ENCODE measurements at places on chromosomes 1 and 21. TPM values are rescaled to one million over a fixed set of nuclear protein-coding genes. Genes with fewer than 3 reads are reported as not detected.

Gene INSRR
- 0.45 TPM for total RNA-seq

Gene FCRL1
- not detected for total RNA-seq

Gene EDN2
- total RNA-seq = 4.1 TPM

Gene CRTC2
- total RNA-seq = 47.1 TPM

Gene CSF3R
- 2.8 TPM for total RNA-seq

Gene LCE2C
- total RNA-seq = not detected

Gene BCL2L15
- total RNA-seq = 0.27 TPM

DNA sequence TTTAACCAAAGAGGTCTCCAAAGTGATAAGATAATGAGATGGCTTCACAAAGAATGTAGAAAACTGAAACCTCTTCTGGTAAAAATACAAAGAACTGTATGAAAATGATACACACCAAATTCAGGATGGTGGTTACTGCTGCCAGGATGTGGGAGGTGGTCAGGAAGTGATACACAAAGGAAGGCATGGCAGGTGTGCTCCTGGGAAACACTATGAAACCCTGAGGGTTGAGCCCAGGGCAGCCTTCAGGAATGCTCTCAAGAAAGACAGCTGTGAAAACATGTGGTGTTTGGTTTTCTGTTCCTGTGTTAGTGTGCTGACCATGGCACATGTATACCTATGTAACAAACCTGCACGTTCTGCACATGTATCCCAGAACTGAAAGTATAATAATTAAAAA lies 109.3 kb downstream of the NTNG1 start:
- H3K27ac ChIP-seq = no peak overlapping the region
- no peak for DNase-seq
- no peaks in the 10 kb centered on the region for H3K27me3 ChIP-seq
- H3K4me1 ChIP-seq = peaks cover 22% of the 10 kb centered on the region
- no peak overlapping the region for H3K4me3 ChIP-seq

DNA sequence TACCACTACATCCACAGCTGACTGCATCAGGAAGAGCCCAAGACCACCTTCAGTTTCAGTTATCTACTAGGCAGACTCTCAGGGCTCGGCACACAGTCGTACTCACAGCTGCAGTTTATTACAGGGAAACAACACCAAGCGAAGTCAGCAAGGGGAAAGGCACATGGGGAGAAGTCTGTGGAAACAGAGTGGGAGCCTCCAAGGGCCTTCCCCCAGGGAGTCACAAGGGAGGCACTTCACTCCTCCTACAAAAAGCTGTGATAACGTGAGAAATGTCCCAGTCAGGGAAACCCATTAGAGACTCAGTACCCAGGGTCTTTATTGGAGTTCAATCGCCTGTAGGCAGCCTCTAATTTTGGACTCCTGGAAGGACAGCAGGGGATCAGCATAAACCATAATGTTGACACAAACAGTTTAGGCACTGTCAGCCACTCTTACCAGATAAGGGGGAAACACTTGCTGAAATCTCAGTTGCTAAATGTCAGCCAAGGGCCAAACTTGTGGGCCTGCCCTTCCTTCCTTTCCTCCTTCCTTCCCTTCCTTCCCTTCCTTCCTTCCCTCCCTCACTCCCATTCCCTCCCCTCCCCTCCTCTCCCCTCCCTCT lies 444.0 kb downstream of the SMYD3 start:
- no peaks in the 10 kb centered on the region for H3K27me3 ChIP-seq
- no peaks in the 10 kb centered on the region for H3K36me3 ChIP-seq
- H3K4me1 ChIP-seq = peaks cover 26% of the 10 kb centered on the region
- no peak for DNase-seq
- H3K4me3 ChIP-seq = no peak overlapping the region

DNA sequence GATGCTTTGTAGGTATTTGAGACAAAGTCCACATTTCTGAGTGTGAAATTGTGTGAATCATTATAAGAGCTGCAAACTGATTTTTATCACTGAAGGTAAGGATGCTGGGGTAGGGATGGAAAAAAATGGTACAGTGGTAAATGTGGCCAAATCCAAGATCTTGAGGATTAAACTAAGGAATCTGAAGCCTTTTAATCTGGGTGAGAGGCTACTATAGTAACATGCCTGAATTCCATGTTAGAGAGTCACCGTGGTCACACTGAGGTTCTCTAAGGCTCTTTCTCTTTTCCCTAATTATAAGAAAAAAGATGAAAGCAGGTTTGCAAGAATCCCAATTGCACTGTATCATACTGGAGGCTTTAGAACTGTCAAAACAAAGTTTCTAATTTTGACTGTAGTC lies 17.6 kb downstream of the PTGER3 start:
- H3K27ac ChIP-seq = no peak overlapping the region
- DNase-seq = no peak
- H3K36me3 ChIP-seq = no peaks in the 10 kb centered on the region
- H3K27me3 ChIP-seq = peaks cover 15% of the 10 kb centered on the region
- no peak overlapping the region for H3K4me3 ChIP-seq

DNA sequence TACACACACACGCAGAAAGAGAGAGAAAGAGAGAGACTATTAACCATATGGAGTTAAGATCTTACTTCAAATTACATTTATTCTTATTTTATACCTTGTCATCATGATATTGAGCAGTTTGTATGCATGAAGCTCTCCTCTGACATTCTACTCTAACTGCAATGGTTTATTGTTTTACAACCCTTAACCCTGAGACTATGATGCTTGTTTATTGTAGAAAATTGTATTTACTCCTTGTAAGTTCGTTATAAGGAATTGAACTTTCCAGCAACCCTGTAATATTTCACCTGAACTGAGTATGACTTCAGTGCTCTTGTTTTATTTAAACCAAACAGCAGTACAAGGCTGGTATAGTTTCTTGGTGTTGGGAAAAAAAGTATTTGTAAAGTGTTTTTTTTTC lies 18.6 kb upstream of the PTPRF start:
- H3K36me3 ChIP-seq = no peaks in the 10 kb centered on the region
- no peak overlapping the region for H3K4me3 ChIP-seq
- no peak overlapping the region for H3K27ac ChIP-seq
- DNase-seq = no peak
- H3K4me1 ChIP-seq = no peaks in the 10 kb centered on the region

GRCh38 chr1:182610606-182611194 lies 6.5 kb upstream of the RGS16 start:
- H3K36me3 ChIP-seq = no peaks in the 10 kb centered on the region
- peaks cover 24% of the 10 kb centered on the region for H3K4me1 ChIP-seq
- H3K27me3 ChIP-seq = peaks cover 16% of the 10 kb centered on the region
- no peak overlapping the region for H3K4me3 ChIP-seq
- no peak overlapping the region for H3K27ac ChIP-seq

DNA sequence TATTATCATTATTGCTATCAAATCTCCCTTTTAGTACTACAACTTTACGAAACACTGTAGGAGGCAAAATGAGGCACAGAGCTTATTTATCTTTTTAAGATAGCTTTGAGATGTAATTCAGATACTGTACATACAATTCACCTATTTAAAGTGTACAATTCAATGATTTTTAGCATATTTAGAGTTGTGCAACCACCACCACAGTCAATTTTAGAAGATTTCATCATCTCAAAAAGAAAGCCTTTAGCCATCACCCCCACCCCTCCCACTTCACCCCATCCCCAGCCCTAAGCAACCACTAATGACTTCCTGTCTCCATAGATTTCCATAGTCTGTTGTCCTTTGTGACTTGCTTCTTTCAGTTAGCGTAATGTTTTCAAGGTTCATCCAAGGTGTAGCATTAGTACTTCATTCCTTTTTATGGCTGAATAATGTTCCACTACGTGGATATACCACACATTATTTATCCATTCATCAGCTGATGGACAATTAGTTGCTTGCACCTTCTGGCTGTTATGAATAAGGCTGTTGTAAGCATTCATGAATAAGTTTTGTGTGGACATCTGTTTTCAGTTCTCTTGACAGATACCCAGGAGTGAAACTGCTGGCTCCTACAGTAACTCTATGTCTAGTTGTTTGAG lies 9.4 kb upstream of the CAPN9 start:
- peaks cover 19% of the 10 kb centered on the region for H3K27me3 ChIP-seq
- no peak overlapping the region for H3K27ac ChIP-seq

GRCh38 chr21:26719750-26720149 lies 125.5 kb downstream of the ADAMTS1 start:
- H3K4me3 ChIP-seq = no peak overlapping the region
- H3K27me3 ChIP-seq = no peaks in the 10 kb centered on the region
- H3K36me3 ChIP-seq = no peaks in the 10 kb centered on the region
- no peak overlapping the region for H3K27ac ChIP-seq
- H3K4me1 ChIP-seq = peaks cover 4% of the 10 kb centered on the region

- H3K27me3 ChIP-seq = no peaks in the 10 kb centered on the region
- H3K27ac ChIP-seq = peak overlapping the region; percentile 100
- H3K36me3 ChIP-seq = no peaks in the 10 kb centered on the region
- peak overlapping the region; percentile 80 for H3K4me3 ChIP-seq
- no peak for DNase-seq
- H3K4me1 ChIP-seq = peaks cover 62% of the 10 kb centered on the region
Observed at GRCh38 chr1:150562446-150563339, 13.5 kb downstream of the ADAMTSL4 start.

DNA sequence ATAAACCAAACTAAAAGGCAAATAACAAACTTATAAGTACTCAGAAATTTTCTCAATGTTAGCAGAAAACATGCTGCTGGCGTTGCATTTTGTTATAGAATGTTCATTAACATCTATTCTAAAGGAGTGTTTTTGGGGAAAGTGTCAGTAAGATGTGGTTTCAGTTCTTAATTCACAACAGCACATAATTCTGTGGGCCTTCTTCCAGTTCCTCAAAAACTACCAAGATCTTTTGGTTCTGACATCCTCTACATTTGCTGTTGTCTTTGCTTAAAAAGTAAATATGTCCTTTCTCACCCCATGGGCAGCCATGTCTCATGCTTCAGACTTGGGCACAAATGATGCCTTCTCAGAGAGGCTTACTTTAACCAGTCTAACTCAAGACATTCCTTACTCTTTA lies 152.5 kb downstream of the CDC7 start:
- DNase-seq = no peak
- no peaks in the 10 kb centered on the region for H3K36me3 ChIP-seq
- peaks cover 18% of the 10 kb centered on the region for H3K27me3 ChIP-seq
- H3K4me1 ChIP-seq = peaks cover 19% of the 10 kb centered on the region
- no peak overlapping the region for H3K4me3 ChIP-seq
- H3K27ac ChIP-seq = no peak overlapping the region

GRCh38 chr1:39898191-39898590 lies 3.5 kb downstream of the MYCL start:
- peaks cover 55% of the 10 kb centered on the region for H3K4me1 ChIP-seq
- H3K27ac ChIP-seq = peak overlapping the region; percentile 18
- DNase-seq = no peak
- H3K27me3 ChIP-seq = peaks cover 15% of the 10 kb centered on the region
- peak overlapping the region; percentile 83 for H3K4me3 ChIP-seq

DNA sequence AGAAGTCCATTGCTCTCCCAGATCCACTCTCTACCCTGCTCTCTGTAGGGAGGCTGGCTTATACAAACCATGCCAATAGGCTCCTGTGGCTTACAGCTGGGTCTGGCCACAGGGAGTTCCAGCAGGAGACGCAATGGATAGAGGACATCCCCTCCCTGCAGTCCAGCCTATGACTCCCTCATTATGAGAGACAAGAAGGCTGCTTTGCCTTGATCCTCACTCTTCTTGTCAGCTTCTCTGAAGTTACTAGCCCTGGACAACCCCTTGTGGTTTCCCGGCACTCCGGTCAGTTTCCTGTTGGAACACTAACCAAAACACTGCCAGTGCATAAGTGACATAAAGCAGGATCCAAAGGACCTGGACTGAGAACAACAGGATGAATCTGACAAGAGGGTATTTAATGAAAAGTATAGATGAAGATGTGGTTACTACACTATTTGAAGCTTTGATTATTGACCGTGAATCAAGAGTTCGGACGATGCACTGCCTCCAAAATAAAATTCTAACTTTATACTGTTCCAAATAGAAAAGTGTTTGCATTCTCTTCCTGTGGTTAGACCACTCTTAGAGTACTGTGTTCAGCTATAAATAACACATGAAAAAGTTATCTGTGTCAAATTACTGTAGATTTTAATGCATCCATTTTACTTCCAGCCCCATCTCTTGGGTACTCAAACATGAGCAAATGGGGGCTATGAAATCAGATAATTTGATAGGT lies 32.7 kb upstream of the ZNF326 start:
- peaks cover 15% of the 10 kb centered on the region for H3K4me1 ChIP-seq
- no peak overlapping the region for H3K27ac ChIP-seq
- H3K27me3 ChIP-seq = no peaks in the 10 kb centered on the region
- H3K36me3 ChIP-seq = no peaks in the 10 kb centered on the region
- DNase-seq = no peak

DNA sequence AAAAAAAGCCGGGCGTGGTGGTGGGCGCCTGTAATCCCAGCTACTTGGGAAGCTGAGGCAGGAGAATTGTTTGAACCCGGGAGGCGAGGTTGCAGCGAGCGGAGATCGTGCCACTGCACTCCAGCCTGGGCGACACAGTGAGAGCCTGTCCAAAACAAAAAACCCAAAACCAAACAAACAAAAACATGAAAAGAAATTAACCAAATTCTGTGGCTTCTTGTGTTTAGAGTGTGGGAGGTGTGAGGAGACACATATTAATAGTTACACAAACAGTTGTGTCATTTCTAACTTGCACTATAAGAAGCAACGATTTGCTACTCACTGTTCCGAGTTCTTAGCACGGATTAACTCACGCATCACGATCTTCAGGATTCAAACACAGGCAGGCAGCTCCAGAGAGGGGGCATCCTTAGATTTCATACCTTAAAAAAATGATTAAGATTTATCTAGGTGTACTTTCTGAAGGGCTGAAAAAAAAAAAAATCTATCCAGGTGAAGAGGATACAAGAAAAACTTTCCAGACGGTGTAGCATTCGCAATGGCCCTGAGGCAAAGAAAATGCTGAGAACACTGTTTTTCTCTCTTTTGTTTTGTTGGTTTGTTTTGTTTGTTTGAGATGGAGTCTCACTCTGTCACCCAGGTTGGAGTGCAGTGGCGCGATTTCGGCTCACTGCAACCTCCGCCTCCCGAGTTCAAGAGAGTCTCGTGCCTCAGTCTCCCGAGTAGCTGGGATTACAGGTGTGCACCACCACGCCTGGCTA lies 713 bp upstream of the HMGCL start:
- H3K36me3 ChIP-seq = no peaks in the 10 kb centered on the region
- H3K27me3 ChIP-seq = no peaks in the 10 kb centered on the region
- peak overlapping the region; percentile 97 for H3K27ac ChIP-seq
- peaks cover 13% of the 10 kb centered on the region for H3K4me1 ChIP-seq
- H3K4me3 ChIP-seq = peak overlapping the region; percentile 96
- no peak for DNase-seq

DNA sequence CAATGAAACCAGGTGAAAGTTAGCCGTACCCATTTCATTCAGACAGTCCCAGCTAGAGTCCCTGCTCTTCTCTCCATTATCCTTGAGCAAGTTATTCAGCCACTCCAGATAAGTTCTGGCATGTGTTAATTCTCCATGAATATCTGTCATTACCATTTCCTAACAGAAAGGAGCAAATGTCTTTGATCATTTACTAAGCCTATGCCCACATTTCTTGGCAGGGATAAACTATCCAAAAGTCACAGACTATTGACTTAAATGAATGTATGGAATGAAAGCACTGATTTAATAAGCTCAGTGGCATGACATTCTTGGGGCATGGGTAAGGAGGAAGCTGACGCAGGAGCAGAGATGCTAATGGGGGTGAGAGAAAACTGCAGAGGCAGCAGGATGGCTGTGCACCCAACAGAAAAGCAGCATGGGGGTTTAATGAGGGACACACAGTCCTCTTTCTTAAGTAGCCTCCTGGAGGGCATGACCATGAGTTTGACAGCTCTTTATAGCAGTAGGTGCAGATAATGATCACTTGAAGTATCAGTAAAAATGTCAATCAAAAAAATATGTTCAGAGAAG lies 17.6 kb upstream of the DHCR24 start:
- H3K27ac ChIP-seq = no peak overlapping the region
- no peaks in the 10 kb centered on the region for H3K36me3 ChIP-seq
- no peaks in the 10 kb centered on the region for H3K27me3 ChIP-seq
- H3K4me1 ChIP-seq = peaks cover 20% of the 10 kb centered on the region
- H3K4me3 ChIP-seq = no peak overlapping the region

Measured in mesothelial cell of epicardium (in vitro differentiated cells).